LoVo (cell line): ENCODE measurements at places on chromosomes 5 and 9.

- DNase-seq = no peak
Measured at GRCh38 chr9:91720313-91720712, 229.7 kb downstream of the ROR2 start.

- DNase-seq = no peak
Measured at GRCh38 chr5:83313436-83313835, 158.1 kb upstream of the VCAN start.

GRCh38 chr5:74258314-74258665 is 382.2 kb downstream of the ENC1 start:
- no peak for DNase-seq

DNA sequence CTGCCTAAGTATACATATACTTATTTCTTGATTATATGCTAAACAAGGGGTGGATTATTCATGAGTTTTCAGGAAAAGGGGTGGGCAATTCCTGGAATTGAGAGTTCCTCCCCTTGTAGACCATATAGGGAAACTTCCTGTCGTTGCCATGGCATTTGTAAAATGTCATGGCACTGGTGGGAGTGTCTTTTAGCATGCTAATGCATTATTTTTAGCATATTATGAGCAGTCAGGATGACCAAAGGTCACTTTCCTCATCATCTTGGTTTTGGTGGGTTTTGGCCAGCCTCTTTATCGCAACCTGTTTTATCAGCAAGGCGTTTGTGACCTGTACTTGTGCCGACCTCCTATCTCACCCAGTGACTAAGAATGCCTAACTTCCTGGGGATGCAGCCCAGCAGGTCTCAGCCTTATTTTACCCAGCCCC is 80.9 kb downstream of the ALDH7A1 start:
- no peak for DNase-seq

GRCh38 chr5:138596105-138596881 is 21.1 kb upstream of the HSPA9 start:
- no peak for DNase-seq

GRCh38 chr9:136533775-136534157 is 12.1 kb downstream of the NOTCH1 start:
- DNase-seq = no peak

DNA sequence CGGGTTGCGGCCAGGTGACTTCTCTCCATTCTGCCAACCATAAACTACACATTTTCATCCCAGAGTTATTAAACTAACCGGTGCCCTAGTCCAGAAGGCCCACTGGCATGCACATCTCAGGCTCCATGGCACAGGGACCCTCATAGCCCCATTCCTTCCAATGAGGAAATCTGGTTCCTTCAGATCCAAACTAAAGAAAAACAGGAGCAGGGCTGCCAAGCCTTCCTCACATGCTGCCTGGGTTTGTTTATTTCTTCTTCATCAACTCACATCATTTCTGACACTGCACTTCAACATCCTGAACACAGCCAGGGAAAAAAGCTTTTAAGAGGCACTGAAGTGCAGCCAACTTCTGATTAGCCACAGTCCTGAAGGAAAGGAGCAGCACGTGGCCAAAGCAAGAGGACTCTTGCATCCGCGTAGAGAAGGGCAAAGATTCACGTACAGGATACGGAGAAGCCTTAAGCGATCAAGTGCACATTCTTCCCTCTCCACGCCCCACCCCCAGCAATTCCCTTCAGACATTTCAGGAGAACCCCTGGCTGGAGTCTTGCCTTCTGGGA is 22.5 kb downstream of the LHFPL2 start:
- no peak for DNase-seq

DNA sequence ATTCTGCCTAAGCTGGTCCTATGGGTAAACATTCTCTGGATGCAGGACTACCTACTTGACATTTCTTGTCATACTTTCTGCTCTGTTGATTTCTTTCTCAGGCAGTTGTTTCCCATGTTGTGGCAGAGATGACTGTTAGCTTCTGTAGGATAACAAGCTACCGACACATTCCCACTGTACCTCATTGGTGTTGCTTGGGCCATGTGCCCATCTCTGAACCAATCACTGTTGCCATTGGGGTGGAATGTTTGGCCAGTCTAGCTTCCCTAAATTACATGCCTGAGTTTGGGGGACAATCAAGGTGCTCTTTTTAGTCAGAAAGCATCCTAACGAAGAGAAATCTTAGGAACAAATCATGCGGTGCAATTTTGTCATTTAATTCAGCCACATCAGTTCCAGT is 212.0 kb downstream of the KDM4C start:
- DNase-seq = no peak

DNA sequence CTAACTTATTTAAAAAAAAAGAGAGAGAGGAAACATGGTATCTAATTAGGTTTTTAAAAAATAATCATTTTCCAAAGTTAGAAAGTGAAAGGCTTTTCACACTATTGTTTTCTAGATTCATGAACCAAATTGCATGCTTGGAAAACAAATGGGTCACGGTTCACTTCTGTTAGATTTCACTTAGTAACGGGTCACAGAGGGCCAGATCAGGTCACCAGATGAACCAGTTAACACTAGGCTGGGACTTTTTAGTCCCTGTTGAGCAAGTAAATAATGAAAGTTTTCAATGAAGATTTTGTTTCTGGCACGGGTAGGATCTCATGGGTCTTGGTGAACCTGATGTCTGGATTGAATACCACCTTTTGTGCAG is 207.2 kb upstream of the RFX3 start:
- no peak for DNase-seq

- no peak for DNase-seq
Measured at GRCh38 chr5:102262688-102263087, 33.4 kb downstream of the SLCO4C1 start.
